Stimulated activated CD8-positive, alpha-beta memory T cell treated with anti-CD3 and anti-CD28 coated beads, Interleukin-7, amount 100 ng/mL, for 24 hours (primary cell): ENCODE measurements at places on chromosomes 12 and 14.

GRCh38 chr12:98856897-98857540, 211.9 kb downstream of the APAF1 start:
- no peak for DNase-seq

DNA sequence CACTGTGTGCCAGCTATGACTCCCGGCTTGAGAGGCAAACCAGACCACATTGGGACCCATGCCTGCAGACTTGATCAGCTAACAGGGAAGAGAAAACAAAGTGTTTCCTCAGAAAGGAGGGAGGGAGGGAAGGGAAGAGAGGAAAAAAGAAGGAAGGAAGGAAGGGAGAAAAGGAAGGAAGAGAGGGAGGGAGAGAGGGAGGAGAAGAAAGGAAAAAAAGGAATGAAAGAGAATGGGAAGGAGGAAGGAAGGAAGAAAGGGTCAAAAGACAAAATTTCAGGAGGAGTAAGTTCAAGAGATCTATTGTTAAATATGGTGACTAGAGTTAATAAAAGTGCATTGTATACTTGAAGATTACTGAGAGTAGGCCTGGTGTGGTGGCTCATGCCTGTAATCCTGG, 18.9 kb downstream of the FIGNL2 start:
- DNase-seq, result no peak

DNA sequence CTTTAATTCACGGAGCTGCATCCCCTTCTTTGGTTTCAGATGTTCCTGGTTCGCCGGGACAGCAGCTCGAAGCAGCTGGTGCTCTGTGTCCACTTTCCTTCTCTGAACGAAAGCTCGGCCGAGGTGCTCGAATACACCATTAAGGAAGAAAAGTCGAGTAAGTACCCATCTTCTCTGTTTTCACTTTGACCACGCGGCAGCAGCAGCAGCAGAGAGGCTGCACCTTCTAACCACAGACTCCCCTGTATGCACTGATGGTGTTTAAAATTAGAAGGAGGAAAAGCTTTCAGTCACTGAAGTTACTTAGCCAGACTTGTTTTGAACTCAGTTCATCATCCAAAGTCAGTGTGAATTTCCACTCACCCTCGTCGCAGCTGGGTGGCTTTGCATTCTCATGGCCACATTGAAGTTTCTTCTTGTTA, 63.8 kb downstream of the RIN3 start:
- no peak for DNase-seq

- DNase-seq, result no peak
Observed at GRCh38 chr12:90254796-90255195, 546.2 kb upstream of the ATP2B1 start.

DNA sequence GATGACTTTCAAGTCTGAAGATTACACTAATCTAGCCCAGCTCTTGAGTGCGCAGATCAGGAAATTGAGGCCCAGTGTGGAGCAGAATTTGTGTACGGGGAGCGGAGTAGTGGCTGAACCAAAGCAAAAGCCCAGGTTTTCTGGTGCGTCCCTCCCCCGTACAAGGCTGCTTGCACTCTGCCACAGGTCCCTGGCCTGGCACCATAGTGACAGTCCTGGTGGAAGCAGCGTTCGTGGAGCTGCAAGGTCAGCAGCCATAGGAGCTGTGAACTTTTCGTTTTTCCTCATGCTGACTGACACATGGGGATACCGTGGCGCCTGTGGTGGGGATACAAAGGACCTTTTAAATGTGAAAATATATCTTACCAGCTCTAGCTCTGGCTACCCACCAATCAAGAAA, 1.7 kb downstream of the EVL start:
- DNase-seq, result no peak

- DNase-seq, result no peak
Observed at GRCh38 chr14:63249092-63249491, 44.8 kb downstream of the RHOJ start.

- no peak for DNase-seq
Observed at GRCh38 chr12:3964439-3964838, 91.2 kb upstream of the PARP11 start.

DNA sequence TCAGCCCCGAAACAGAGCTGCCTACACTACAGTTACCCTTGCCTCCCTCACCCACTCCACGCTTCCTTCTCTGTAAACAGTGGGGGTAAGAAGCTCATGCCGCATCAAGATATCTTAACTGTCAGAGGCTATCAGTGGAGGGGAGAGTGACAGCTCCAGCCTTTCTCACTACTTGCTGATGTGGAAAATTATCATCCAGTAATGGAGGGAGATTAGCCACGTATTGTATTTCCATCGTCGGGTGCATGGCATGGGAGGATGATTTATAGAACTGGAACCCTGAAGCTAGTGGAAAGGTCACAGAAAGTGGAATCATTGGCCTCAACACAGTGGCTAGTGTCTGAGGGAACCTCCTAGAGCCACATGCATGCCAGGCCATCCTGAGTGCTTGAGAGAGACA, 270.9 kb upstream of the FKBP4 start:
- DNase-seq, result no peak

- no peak for DNase-seq
Observed at GRCh38 chr12:87171356-87171755, 857.8 kb downstream of the C12orf50 start.

DNA sequence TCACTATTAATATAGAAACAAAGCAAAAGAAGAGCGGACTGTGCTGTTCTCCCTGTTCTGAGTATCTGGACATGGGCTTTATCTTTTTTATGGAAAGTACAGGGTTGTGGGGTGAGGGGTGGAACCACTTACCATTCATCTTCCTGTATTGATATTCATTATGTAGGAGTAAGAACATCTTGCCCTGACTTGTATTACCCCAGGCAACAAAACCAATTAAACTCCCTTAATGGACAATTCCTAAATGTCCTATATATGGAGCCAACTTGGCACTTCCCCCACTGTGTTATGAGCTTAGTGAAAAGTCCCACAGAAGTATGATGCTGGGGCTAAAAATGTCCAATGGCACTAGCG, 139.9 kb upstream of the KRR1 start:
- no peak for DNase-seq

DNA sequence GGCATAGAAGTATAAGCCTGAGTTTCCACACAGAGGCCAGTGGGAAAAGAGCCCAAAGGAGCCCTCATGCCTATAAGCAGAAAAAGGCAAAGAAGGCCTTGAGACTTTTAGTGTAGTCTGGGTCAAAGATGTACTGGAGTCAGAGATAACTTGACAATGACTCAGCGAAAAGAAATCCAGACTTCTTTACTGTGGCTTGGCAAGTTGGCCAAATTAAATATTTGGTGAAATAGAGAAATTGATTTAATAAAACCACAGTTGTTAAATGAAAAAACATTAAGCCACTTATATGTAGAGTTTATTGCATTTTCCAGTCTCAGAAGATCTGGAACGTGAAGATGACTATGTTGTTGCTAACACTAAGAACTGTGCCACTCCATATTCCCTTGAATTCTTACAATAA, 105.1 kb downstream of the TMTC3 start:
- DNase-seq, result no peak

DNA sequence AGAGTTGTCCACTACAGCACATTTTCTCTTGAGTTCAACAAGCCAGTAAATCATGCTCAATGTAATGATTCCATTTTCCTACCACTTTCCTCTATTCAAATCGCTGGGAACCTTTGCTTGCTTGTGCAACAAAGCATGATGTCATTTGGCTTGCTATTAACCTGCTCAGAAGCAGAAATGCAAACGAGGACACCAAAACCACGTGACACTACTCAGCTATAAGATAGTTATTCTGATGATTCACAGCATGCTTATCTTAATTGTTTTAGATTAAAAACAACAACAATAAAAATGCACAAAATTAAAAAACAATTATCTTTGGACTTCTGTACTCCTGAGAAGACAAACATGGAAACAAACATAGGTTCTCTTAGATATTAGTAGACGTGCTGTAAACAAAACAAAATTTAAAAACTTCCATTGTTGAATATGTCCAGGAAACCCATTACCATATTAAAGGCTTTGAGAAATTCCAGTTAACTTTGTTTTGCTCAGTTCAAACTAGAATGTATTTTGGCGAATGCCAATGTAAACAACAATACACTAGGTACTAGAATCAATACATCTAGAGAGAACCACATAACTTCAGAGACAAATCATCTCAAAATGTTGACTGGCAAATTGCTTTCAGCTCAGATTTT, 77.5 kb upstream of the KRAS start:
- no peak for DNase-seq

DNA sequence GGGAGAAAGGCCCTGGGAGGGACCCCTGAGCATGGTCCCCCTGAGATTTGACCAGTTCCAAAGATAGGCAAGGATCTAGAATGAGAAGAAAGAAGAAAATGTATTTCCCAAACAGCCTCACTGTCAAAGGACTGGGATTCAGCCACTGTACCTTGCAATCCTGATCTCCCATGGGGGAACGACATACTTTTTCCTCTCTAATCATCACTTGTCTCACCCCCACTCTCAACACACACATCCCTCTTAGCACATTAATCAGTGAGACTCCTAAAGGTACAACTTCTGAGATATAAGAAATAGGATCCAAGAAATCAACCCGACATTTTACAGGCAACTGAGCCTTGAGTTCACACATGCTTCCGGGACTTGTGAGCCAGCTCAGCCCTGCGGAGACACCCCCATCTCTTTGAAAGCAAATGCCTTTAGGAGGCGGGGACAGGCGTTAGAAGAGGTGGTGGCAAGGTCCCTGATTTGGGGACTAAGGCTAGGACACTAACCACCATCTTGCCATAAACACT, 1.4 kb downstream of the MAP3K9 start:
- DNase-seq, result no peak

GRCh38 chr14:52179141-52179790, 88.2 kb upstream of the PTGDR start:
- no peak for DNase-seq

DNA sequence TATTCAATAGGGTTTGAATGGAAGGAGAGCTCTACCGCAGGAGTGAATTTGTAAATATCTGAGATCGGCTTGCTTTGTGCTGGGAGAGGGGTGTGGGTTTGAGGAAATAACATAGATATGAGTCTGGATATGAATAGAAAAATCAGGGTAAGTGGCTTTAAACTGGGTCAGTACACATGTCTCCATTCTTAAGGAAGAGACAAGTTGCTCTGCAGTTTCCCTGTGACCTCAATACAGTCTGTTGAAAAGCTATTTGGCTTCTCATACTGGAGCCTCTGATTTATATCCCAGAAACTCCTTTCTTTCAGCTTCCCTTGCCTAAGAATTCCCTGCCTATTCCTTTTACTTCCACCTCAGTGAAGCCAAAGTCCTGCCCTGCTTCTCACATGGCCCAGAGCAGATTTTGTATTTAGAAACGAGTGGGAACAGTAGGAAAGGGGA, 153.5 kb upstream of the ATF7IP start:
- no peak for DNase-seq

- DNase-seq, result no peak
Observed at GRCh38 chr14:68782091-68782981, 10.5 kb downstream of the ZFP36L1 start.

DNA sequence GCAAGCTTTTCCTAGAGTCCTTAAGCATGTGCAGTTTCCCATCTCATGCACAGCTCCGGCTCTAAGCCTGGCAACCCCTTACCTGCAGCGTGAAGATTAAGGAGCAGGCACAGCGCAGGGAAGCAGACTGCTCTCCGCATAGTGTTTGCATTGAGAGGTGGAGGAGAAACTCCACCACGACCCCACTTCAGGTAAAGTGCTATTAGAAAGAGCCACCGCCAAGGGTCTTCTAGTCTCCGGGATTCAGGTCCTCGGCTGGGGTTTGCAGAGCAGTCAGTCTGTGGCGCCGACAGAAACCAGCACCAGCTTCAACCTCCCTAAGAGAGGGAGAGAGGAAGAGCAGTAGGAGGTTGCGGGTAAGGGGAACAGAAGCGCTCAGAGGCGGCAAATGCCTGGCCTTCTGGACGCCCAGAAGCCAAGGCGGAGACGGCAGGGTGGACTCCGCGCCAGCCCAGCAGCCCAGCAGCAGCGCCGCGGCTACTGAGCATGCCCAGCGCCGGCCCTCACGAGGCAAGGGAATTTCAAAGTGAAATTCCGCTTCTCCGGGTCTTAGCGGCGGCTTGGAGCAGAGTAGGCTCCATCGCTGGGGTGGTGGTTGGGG, at the start of gene PTPRR:
PTPRR (minus strand) TSS at position 488 of the 601 bp plus-strand sequence; CDS start at position 140, 348 bp downstream.
- no peak for DNase-seq

DNA sequence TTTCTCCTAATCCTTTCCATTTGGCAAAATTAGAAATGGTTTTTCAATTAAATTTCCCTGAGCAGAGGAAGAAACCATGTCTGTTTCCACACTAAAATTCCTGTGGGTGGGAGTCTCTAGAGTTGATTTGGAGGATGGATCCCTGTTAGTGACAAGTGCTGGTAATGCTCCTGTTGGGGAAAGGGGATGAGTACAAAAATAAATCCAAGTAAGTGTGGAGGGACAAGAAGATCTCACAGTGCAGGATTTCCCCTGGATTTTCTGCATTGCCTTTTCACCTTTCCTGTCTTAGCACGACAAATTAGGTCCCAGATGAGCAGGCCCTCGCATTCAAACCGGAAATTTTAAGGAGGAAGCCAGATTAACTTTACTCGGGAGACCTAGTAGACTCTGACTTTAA, 107.5 kb downstream of the DAD1 start:
- no peak for DNase-seq

- DNase-seq, result no peak
Observed at GRCh38 chr14:75456997-75457335, 29.1 kb downstream of the JDP2 start.
